Left lung (tissue), 14 donors: ENCODE measurements at places on chromosomes 13 and 19. TPM values are rescaled to one million over a fixed set of nuclear protein-coding genes. Genes with fewer than 3 reads are reported as not detected.

The ZFP28 gene
- polyA plus RNA-seq = 15.0 TPM

The ANKRD24 gene
- 0.86 TPM for polyA plus RNA-seq

GRCh38 chr13:95239283-95239682 is 62.0 kb downstream of the ABCC4 start:
- H3K4me1 ChIP-seq = no peaks in the 10 kb centered on the region
- H3K27me3 ChIP-seq = no peaks in the 10 kb centered on the region
- no peak overlapping the region for H3K27ac ChIP-seq
- H3K4me3 ChIP-seq = no peak overlapping the region
- no peak for DNase-seq

DNA sequence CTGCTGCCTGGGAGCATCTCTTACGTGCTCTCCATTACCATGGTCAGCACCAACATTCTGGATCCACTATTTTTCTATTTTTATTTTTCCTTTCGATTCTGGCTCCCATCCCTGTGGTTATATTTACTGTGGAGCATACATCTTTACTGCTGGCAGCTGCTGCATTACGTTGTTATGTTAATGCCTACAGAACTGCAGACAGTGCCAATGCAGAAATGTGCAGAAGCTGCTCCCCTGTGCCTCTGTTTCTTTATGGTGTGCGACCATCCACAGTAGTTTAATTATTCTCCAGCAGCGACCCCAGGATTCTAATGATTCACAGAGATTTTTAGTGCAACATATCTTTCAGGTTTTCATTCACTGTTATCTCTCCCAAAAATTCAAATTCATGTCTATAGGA is 911.7 kb upstream of the SLITRK6 start:
- no peak for DNase-seq
- no peaks in the 10 kb centered on the region for H3K36me3 ChIP-seq
- no peaks in the 10 kb centered on the region for H3K27me3 ChIP-seq
- H3K27ac ChIP-seq = no peak overlapping the region
- no peak overlapping the region for H3K4me3 ChIP-seq

The MEIOSIN gene
- polyA plus RNA-seq = not detected

The PSG3 gene
- polyA plus RNA-seq = 0.14 TPM

- no peak overlapping the region for H3K27ac ChIP-seq
- no peak overlapping the region for H3K4me3 ChIP-seq
- no peaks in the 10 kb centered on the region for H3K27me3 ChIP-seq
- peaks cover 73% of the 10 kb centered on the region for H3K36me3 ChIP-seq
- DNase-seq = no peak
- no peaks in the 10 kb centered on the region for H3K4me1 ChIP-seq
Measured at GRCh38 chr19:1992759-1993260, 22.7 kb downstream of the BTBD2 start.

GRCh38 chr13:21934284-21934683 is 263.4 kb downstream of the FGF9 start:
- no peak overlapping the region for H3K27ac ChIP-seq
- no peak overlapping the region for H3K4me3 ChIP-seq
- no peaks in the 10 kb centered on the region for H3K36me3 ChIP-seq
- no peaks in the 10 kb centered on the region for H3K4me1 ChIP-seq

DNA sequence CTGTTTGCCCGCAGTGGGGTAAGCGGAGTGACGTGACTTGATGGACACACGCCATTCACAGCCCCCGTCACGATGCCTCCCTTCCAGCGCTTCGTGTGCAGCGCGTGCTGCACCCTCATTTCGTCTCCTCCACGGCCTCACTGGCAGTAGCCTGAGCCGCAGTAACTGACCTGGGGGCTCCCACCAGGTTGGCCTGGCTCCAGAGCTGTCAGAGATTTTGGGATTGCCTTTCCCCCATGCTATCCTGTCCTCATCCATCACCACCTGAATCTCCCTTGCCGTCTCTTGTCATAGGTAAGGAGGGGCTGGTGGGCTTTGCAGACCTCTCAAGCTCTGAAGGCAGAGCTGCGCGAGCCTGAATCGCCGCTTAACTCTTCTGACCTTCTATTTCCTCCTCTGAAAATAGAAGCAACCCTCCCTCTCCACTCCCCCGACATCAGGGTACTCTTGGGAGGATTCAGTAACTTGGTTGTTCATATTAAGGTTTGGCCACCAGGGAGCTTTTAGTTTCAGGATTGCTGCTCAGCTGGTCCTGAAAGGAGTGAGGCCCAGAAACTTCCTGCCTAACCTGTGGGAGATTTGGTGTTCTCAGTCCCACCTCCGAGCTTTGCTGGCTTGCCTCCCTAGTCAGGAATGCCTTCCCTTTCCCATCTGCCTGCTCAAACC is 27.9 kb downstream of the SIGLEC5 start:
- no peaks in the 10 kb centered on the region for H3K4me1 ChIP-seq
- no peak overlapping the region for H3K27ac ChIP-seq
- no peaks in the 10 kb centered on the region for H3K36me3 ChIP-seq

DNA sequence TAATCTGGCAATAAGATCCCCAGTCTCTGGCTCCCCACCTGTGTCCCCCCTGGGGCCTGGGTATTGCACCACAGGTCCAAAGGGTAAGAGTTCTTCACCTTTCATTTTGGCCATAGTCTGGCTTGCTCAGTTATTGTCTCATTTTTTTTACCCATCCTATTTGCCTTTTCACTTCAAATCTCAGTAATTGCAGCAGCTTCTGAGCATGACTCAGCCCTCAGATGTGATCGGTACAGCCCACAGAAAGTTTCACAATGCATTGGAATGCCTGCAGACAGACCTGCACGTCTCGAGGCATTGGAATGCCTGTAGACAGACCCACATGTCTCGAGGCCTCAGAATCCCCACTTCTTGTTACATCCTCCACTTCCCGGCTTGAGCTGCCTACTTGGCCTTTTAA is 173.6 kb downstream of the NUFIP1 start:
- H3K4me3 ChIP-seq = no peak overlapping the region
- no peaks in the 10 kb centered on the region for H3K27me3 ChIP-seq
- no peaks in the 10 kb centered on the region for H3K4me1 ChIP-seq
- H3K27ac ChIP-seq = no peak overlapping the region
- no peaks in the 10 kb centered on the region for H3K36me3 ChIP-seq

The IRS2 gene
- 8.3 TPM for polyA plus RNA-seq

GRCh38 chr19:3224346-3225168 is at the start of gene CELF5:
Gene CELF5, plus strand, starts transcription at chr19:3224661. Its CDS starts 79 bp downstream, at chr19:3224740.
- no peaks in the 10 kb centered on the region for H3K4me1 ChIP-seq
- H3K4me3 ChIP-seq = no peak within 1 kb of the TSS
- H3K27ac ChIP-seq = no peak within 1 kb of the TSS
- peaks cover 88% of the 10 kb centered on the region for H3K27me3 ChIP-seq
- H3K36me3 ChIP-seq = no peaks in the 10 kb centered on the region
- peak; percentile 89 for DNase-seq

DNA sequence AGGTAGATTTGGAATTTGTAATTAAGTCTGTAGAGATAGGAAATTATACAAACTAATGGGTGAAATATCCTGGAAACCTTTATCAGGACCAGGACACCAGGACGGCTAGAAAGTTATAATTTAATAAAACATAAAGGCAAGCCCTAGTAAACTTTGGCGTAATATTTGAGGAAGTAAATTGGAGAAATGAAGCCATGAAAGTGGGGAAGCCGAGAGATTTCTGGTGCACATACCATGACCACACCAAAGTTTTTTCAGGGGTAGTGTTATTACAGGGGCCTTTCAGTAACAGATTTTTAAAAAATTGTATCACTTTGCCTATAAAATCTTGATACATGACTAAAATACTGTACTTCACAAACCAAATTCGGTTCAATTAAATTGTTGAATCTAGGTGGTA is 54.7 kb upstream of the URAD start:
- H3K4me1 ChIP-seq = no peaks in the 10 kb centered on the region
- H3K36me3 ChIP-seq = no peaks in the 10 kb centered on the region
- H3K27me3 ChIP-seq = no peaks in the 10 kb centered on the region
- H3K27ac ChIP-seq = no peak overlapping the region
- H3K4me3 ChIP-seq = no peak overlapping the region
- DNase-seq = no peak

DNA sequence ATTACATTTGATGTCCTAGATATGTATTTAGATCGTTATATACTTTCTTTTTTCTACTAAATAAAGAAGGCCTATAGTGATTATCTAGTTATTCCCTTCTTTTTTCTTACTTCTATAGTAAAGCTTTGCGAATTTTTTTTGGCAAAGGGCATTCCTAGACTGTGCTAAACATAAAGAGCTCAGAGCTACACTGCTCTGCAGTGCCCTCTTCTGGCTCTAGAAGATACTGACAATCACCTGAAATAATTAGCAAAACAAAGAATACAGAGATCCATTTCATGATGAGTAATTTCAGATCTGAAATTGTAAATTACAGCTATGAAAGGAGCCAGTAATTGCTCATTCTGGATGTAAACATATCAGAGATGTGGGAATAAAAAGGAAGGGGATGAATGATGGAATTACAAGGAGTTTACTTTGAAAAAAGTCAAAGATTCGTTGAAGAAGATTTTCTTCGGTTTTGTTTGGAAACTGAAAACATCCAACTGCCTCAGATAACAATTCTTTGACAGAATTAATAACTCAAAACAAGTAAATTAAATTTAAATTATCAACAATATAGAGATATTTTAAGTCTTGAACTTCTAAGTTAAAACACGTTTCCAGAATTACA is 288.5 kb downstream of the NALCN start:
- DNase-seq = no peak
- no peaks in the 10 kb centered on the region for H3K4me1 ChIP-seq
- no peak overlapping the region for H3K4me3 ChIP-seq
- H3K27me3 ChIP-seq = no peaks in the 10 kb centered on the region
- H3K36me3 ChIP-seq = no peaks in the 10 kb centered on the region

- peak; percentile 75 for DNase-seq
- peak overlapping the region; percentile 86 for H3K27ac ChIP-seq
- peaks cover 58% of the 10 kb centered on the region for H3K36me3 ChIP-seq
- H3K27me3 ChIP-seq = no peaks in the 10 kb centered on the region
- peak overlapping the region; percentile 56 for H3K4me3 ChIP-seq
- H3K4me1 ChIP-seq = peaks cover 79% of the 10 kb centered on the region
Measured at GRCh38 chr19:13835791-13836723, 40.8 kb downstream of the ZSWIM4 start.

The ATP12A gene
- polyA plus RNA-seq = not detected

- peaks cover 87% of the 10 kb centered on the region for H3K4me1 ChIP-seq
- no peaks in the 10 kb centered on the region for H3K36me3 ChIP-seq
- H3K27me3 ChIP-seq = no peaks in the 10 kb centered on the region
Measured at GRCh38 chr19:13163609-13164342, 13.6 kb downstream of the IER2 start.

DNA sequence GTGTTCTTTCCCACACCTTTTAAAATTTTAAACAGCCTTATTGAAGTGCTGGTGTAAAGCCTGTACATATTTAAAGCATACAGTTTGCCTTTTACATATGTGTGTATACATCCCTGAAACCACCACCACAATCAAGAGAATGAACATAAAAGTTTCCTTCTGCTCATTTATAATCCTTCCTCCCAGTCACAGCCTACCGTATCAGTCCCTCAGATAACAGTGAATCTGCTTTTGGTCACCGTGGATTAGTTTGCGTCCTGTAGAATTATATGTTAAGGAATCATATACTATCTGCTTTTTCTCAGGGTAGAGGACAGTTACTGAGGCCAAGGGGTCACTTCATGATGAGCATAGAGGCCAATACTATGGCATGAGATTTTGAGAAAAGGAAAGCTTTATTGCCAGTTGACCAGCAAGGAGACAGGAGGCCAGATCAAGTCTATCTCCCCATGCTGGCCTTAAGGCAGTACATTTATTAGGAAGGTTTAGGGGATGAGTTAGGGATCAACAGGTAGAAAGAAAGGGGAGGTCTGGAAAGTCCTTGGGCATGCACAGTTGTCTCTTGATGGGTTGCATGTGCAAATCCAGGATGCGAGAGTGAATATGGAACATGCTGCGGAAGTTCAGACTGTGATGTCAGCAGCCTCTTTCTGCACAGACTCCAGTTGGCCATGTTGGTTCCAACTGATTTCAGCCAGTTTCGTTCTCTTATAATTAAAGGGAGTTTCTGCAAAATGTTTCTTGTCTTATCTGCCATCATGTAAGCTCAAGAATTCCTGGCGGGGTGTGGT is 36.3 kb upstream of the LSM14A start:
- no peaks in the 10 kb centered on the region for H3K36me3 ChIP-seq
- H3K27me3 ChIP-seq = no peaks in the 10 kb centered on the region

The SIGLEC6 gene
- 0.24 TPM for polyA plus RNA-seq

The DDA1 gene
- 28.0 TPM for polyA plus RNA-seq

- no peaks in the 10 kb centered on the region for H3K4me1 ChIP-seq
- no peaks in the 10 kb centered on the region for H3K36me3 ChIP-seq
- H3K27me3 ChIP-seq = no peaks in the 10 kb centered on the region
- no peak for DNase-seq
- no peak overlapping the region for H3K4me3 ChIP-seq
Measured at GRCh38 chr19:49878744-49879070, 1.2 kb downstream of the TBC1D17 start.

GRCh38 chr13:113654591-113655345 is 3.2 kb downstream of the ATP4B start:
- no peaks in the 10 kb centered on the region for H3K27me3 ChIP-seq
- no peaks in the 10 kb centered on the region for H3K36me3 ChIP-seq
- peak; percentile 71 for DNase-seq
- no peaks in the 10 kb centered on the region for H3K4me1 ChIP-seq
- no peak overlapping the region for H3K27ac ChIP-seq

GRCh38 chr13:98541701-98542203 is 35.2 kb downstream of the STK24 start:
- no peak overlapping the region for H3K4me3 ChIP-seq
- no peak overlapping the region for H3K27ac ChIP-seq
- H3K27me3 ChIP-seq = no peaks in the 10 kb centered on the region
- H3K36me3 ChIP-seq = peaks cover 4% of the 10 kb centered on the region
- H3K4me1 ChIP-seq = peaks cover 24% of the 10 kb centered on the region

DNA sequence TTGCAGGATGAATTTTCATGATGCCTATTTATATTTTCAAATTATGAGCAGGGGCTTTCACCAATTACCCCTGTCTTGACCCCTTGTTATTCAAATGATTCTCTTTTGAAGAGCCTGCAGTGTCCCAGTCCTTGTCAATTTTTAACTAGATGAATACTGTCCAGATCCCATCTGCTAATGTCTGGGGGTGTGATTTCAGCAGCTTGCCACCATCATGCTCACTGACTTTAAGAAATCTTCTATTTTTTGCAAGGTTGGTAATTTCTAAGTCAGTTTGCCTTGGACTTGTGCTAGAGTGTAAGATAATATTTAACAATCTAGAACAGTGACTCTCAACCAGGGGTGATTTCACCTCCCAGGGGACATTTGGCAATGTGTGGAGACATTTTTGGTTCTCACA is 106.0 kb downstream of the CACNA1A start:
- H3K36me3 ChIP-seq = no peaks in the 10 kb centered on the region
- H3K27me3 ChIP-seq = peaks cover 23% of the 10 kb centered on the region
- H3K4me3 ChIP-seq = no peak overlapping the region
- H3K27ac ChIP-seq = no peak overlapping the region
- H3K4me1 ChIP-seq = no peaks in the 10 kb centered on the region
- no peak for DNase-seq

- peak overlapping the region; percentile 88 for H3K27ac ChIP-seq
- H3K27me3 ChIP-seq = no peaks in the 10 kb centered on the region
- peaks cover 96% of the 10 kb centered on the region for H3K36me3 ChIP-seq
- DNase-seq = no peak
- no peak overlapping the region for H3K4me3 ChIP-seq
- H3K4me1 ChIP-seq = peaks cover 53% of the 10 kb centered on the region
Measured at GRCh38 chr19:41296433-41296871, 13.5 kb upstream of the CCDC97 start.

The C19orf81 gene
- not detected for polyA plus RNA-seq

- no peaks in the 10 kb centered on the region for H3K36me3 ChIP-seq
- peak; percentile 81 for DNase-seq
- no peaks in the 10 kb centered on the region for H3K4me1 ChIP-seq
- H3K4me3 ChIP-seq = no peak overlapping the region
- no peak overlapping the region for H3K27ac ChIP-seq
Measured at GRCh38 chr13:29479716-29480492, 115.6 kb downstream of the SLC7A1 start.

- no peak overlapping the region for H3K4me3 ChIP-seq
- no peak overlapping the region for H3K27ac ChIP-seq
- H3K27me3 ChIP-seq = peaks cover 52% of the 10 kb centered on the region
- DNase-seq = no peak
- H3K4me1 ChIP-seq = no peaks in the 10 kb centered on the region
- H3K36me3 ChIP-seq = no peaks in the 10 kb centered on the region
Measured at GRCh38 chr13:113916330-113916815, 52.5 kb upstream of the GAS6 start.
